Daoy (cell line): ENCODE measurements at places on chromosomes 16 and 17. TPM values are rescaled to one million over a fixed set of nuclear protein-coding genes. Genes with fewer than 3 reads are reported as not detected.
A peak's percentile ranks its signal among the peaks of the same experiment; 100 is the strongest.

- DNase-seq, result peak; percentile 63
Measured at GRCh38 chr17:49031965-49032928, 35.1 kb downstream of the IGF2BP1 start.

DNA sequence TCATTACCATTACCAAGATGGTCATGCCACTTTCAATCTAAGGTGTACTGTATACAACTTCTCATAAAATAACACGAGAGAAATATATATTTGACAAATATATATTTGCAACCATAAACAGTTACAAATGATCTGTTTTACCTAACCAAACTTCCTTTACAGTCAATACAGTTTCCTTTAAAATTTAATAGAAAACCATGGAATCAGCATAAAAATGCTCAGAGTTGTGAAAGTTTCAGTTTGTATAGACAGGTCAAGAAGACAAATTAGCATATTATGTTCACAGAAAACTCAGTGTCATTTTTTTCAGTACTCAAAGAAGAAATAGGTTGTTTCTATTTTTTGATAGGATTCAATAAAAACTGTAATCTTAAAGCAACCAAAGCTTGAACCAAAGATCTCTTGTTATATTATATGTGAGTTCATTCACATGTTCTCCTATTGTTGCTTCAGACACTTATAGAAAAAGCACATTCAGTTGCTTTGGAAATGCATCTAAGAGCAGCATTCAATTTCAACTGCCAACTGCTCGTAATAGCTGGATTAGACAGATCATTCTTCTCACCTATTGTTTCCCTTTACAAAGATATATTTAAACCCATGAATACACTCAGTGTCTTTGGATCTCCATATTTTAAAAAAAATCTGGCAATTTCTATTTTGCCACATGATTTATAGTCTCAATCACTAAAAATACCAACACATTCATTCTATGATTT lies 15.1 kb downstream of the SSH2 start:
- no peak for DNase-seq

DNA sequence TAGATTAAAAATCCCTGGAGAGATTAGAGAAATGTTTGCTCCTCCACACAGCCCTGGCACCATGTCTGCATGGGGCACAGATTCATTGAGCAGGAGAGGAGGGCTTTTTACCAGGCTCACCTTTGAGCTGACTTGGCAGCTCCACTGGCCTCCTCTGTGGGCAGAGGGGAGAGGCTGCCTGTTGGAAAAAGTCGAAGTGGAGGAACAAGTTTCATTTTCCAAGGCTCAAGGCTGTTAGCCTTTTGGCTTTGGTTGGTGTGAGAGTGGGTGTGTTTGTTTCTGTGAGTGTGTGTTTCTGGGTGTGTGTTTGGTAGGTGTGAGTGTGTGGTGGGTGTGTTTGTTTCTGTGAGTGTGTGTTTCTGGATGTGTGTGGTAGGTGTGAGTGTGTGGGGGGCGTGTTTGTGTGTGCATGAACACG lies 5.6 kb downstream of the TMEM238L start:
- peak; percentile 46 for DNase-seq

- no peak for DNase-seq
Measured at GRCh38 chr17:6064868-6065267, 5.3 kb upstream of the WSCD1 start.

- no peak for DNase-seq
Measured at GRCh38 chr17:42202159-42202558, 7.9 kb upstream of the GHDC start.

KRT32 gene
- 0.06 TPM in 2 replicates for total RNA-seq

TPSG1 gene
- total RNA-seq, result 0.23 TPM in 1 of 2 replicates, not detected in the other
